ENCODE measurements at places on chromosomes 5 and 9.

GRCh38 chr9:108087781-108088180 is 598.2 kb upstream of the KLF4 start:
- DNase-seq: no peak

DNA sequence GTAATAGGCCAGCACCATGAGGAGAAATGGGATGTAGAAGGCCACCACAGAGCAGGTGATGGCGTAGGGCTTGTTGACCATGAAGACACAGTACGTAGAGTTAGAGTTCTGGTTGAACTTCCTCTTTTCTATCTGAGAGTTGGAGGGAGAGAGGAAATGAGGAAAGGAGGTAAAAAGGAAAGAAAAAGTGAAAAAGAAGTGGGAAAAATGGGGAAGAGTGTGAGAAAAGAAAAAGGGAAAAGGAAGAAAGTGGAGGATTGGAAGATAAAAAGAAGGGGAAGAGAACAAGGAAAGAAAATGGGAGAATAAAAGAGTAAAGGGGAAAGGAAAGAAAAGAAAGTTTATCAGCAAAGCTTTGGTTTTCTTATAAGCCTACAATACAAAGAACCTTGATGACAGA is 126.1 kb downstream of the FBXO38 start:
- DNase-seq: no peak

DNA sequence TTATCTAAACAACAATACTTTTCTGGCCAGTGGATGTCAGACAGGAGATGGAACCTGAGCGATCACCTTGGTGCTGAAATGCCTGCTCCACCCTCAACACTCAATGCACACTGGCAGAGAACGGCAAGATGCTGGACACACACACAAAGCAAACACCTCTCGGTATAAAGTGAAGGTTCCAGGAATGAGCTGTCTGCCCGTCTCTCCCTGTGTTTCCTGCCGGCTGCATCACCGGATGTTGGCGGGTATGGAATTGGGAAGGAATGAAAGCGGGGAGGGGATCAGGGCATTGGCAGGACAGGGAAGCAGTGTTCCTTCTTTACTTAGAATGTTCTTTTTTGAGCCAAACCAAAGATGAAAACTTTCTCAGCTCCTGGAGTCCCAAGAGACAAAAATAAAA is 59.2 kb downstream of the MED10 start:
- DNase-seq: no peak

GRCh38 chr5:129367883-129368282 is 92.2 kb upstream of the ADAMTS19 start:
- DNase-seq: no peak

GRCh38 chr9:34630402-34631154 is 1.7 kb upstream of the ARID3C start:
- DNase-seq: no peak

DNA sequence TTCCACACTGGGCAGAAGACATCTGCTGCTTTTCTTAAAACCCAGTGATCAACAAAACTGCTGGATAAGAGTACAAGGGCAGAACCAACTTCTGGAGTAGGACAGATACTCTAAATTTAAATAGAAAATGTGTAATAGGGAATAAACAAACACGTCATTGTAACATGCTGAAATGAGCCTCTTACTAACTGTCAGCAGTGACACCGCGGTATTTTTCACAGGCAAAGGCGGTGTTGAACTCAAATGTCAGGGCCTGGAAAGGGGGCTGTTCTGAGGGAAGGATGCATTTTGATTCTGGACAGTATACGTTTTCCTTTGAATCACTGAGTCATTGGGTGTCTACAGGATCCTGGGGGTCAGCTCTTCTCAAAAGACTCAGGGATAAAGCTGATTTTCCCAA is 73.5 kb downstream of the OTULIN start:
- DNase-seq: no peak

DNA sequence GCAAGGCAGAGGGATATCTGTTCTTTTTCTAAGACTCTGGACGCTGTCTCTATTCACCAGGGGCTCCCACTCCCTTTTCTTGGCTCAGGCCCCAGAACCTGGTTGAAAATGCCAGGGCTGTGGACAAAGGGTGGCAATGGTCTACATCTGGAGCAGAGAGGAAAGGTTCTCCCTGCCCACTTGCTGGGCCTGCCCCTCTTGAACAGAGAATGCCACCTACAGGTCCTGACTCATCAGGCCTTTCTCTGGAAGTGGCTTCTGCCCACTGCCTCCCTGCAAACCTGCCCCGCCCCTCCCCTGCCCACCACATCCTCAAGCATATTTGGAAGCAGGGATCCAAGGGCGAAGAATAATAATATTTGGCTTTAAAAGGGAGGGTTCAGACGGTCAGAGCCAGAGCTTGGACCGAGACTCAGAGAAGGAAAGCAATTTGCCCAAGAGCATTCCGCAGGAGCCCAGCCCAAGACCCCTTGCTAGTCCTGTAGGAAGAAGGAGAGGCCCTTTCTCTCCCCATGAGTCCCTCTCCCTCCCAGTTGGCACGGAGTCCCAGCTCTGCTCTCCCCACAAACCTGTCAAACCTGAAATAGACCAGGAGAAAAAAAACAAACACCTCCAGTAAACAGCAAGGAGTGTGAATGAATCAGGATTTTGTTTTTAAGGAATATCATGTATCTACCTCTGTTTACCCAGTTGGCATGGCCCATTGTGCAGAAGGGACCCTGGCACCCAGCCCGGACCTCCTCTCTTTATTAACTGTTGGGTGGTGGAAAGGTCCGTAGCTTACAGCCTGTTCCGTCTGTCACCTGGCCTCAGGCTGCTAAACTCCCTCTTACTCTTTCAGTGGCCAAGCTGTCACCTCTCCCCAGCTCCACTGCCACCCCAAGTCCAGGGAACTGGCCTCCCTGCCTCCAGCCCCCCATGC is 37.7 kb upstream of the STXBP1 start:
- DNase-seq: no peak

DNA sequence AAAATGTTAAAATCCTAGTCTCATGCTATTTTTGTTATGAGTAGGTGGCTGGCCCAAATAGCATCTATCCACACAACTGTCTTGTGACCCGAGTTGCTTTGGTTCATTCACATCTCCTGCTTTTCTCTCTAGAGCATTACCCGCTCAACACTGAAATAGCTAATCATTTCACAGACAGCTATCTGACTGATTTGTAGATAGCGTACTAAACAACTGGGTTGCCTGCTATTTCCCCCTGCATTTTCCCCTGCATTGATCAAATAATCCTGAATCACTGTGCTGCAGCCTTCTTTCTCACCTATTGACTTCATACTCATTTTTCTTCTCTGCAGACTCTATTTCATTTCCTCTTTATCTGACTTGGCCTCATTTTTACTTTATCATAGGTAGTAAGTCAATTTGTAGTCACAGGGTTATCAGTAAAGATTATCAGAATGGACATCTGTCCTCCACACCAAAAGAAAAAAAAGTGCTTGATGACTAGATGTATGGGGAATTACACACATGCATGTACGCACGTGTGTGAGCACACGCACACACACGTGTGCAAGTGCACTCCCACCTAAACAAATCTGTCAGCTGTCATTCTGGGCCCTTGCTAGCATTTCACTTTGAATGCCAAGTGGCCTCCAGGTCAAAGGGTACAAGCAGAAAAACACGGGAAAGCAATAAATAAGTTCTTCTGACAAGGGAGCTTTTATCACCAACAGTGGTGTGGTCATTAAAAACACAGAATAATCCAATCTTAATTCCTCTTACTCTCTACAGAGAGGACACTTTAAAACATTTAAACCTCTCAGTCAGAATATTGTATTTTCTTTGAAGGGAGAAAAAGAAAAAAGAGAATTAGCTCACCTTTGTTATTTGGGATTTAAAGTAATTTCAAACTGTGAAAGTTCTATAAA is 501.6 kb downstream of the EFNA5 start:
- no peak for DNase-seq

- no peak for DNase-seq
These were observed 107.0 kb upstream of the SMIM23 start for GRCh38 chr5:171678646-171679045.

GRCh38 chr5:15383021-15383420 is 117.0 kb upstream of the FBXL7 start:
- DNase-seq: no peak

- DNase-seq: no peak
These were observed 37.6 kb downstream of the DUSP1 start for GRCh38 chr5:172733131-172733973.

DNA sequence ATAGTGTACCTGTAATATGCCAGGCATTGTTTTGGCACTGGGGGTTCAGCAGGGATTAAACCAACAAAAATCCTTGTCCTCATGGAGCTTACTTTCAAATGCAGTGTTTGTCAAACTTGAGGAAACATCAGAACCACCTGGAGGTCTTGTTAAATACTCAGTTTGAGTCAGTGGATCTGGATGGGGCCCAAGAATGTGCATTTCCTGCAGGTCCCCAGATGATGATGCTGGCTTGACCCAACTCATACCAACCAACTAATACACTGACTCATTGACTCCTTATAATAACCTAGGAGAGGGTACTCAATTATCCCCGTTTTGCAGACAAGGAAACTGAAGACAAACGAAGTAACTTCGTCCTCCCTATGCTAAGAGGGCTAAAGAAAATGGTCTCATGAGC is 11.3 kb downstream of the WWC1 start:
- DNase-seq: no peak

DNA sequence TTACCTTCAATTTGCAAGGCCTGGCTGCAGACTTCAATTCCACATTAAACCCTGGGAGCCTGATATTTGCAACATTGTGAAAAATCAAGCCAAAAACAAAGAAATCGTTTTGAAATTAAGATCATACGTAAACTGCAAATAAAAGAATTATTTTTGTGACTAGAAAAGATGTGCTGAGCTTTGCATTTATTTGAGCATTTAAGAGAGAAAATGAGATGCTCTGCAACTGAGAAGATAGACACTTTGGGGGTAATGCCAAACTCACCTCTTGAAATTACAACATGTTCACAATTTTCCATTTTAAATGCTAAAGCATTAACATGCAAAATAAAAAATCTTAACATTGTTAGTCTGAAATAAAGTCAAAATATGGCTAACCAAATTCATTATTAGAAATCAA is 46.6 kb downstream of the CSNK1A1 start:
- no peak for DNase-seq

DNA sequence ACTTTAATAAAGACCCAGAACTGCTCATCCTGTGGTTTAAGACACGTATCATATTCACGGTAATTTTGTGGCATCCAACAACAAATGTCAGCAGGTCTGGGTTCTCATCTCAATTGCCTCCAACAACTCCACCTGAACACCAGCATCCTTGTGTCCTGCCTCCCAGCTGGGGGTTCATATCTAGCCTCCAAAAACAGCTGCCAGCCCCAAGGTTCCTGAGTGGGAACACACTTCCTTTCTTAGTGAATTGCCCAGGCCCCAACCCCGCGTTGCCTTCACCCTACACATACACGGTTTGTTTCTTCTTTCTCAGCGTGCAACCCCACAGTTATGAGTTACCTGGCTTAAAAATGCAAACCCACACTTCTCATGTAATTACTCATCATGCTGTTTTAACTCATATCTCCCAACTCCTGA is 77.9 kb downstream of the SEMA4D start:
- no peak for DNase-seq

DNA sequence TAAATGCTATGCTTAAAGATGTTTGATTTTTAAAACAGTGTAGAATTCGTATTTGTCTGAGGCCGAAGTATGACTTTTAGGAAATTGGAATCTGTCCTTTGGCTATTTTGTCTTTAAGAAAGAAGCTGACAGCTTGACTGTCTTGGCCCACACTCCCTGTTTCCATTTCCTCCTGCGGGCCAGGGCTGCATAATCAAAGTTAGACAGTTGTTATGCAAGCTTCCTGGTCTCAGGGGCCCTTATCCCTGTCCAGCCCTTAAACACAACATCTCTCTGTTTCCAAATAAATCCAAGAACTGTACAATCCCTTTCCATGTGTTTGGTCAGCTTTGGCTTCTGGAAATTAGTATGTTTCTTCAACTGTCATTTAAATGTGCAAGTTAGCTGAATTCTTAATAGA is 54.6 kb upstream of the ECM2 start:
- DNase-seq: no peak

DNA sequence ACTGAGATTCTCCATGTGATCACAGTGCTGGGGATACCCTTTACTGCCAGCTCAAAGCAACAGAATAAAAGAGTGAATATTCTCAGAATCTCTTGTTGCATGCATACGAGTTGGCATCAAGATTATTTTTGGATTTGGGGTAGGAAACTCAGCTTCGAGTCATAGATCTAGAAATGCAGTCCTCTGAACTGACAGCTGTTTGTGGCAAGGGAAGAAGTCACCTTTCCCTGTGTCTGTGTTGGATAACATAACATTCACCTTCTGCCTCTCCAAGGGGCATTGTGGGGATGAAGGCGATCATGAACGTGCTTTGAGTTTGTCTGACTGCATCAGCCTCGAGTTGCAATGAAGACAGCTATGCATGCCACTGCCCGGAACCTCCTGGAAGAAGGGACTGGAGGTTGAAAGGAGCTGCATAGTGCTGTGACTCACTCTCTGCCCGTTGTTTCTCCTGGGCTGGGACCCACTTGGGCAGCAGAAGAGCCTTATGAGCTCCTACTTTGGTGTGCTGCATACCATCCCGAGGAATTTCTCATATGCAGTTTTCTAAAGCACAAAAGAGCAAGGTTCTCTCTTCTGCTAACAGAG is 231.7 kb downstream of the ARHGAP26 start:
- DNase-seq: no peak

DNA sequence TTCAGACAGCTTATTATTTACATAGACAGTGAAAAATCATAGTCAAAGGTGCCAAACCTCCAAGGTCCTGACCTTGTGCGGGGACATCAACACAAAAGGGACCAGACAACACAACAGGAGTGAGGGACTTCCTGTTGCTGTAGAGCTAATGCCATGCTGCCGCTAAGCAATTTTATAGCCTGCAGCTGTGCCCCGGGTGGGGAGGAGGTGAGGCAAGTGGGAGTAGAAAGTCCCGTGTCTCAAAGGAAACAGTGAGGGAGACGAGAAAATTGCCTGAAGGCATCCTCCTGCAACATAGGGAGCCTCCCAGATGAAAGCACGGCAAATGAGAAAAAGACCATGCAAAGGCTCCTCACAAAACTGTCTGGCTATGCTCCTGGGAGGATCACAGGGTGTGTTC is 58.8 kb downstream of the CAAP1 start:
- no peak for DNase-seq

- DNase-seq: no peak
These were observed 61.4 kb downstream of the WDR41 start for GRCh38 chr5:77430726-77431125.

DNA sequence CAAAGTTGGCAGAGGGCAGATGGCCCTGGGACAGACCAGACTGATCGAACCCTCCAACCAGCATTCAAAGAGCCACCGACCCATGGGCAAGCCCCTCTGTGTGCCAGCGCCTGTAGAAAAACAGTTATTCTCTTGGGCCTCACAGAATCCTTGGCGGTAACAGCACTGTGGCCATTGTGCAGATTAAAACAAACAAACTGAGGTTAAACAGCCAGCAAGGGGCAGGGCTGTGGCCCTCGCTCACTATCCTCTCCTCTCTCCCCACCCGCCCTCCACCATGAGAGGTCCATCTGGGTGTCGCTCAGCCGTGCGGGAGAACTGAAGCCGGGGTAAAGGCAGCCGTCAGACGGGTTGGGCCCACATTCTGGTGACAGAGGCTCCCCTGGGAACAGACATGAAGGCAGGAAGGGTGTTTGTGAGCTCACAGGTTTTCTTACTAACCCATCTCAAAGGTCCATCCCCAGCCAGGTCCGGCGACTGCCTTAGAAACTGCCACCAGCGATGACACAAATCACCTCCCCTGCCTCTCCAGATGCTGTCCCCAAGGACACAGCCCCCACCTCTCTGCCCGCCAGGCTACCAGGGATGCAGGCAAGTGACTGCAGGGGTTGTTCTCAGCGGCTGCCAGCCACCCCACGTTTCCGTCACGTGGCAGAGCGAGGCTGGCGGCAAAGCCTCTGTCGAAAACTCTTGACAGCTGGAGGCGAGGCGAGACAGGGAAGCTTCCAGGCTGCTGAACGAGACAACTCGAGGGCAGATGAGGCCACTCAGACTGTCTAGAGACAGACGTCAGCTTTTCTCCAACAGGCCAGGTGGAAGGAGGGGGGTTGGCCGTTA is 75.8 kb upstream of the SARDH start:
- DNase-seq: no peak

Measured in activated gamma-delta T cell (primary cell).